Myometrial cell (primary cell): ENCODE measurements at places on chromosomes 11 and 22. TPM values are rescaled to one million over a fixed set of nuclear protein-coding genes. Genes with fewer than 3 reads are reported as not detected.

Gene ANO9
- not detected in 2 replicates for total RNA-seq

Gene SULT4A1
- not detected in 2 replicates for total RNA-seq

Gene TTC12
- total RNA-seq = 5.2 and 9.6 TPM in 2 replicates

Gene FAT3
- total RNA-seq = 0.58 and 0.71 TPM in 2 replicates

Gene OR52E2
- not detected in 2 replicates for total RNA-seq
